Fibroblast of skin of abdomen (primary cell): ENCODE measurements at places on chromosomes 5 and 9.
A peak's percentile ranks its signal among the peaks of the same experiment; 100 is the strongest.

GRCh38 chr5:57441557-57441956, 41.1 kb downstream of the ACTBL2 start:
- peak; percentile 98 for DNase-seq

DNA sequence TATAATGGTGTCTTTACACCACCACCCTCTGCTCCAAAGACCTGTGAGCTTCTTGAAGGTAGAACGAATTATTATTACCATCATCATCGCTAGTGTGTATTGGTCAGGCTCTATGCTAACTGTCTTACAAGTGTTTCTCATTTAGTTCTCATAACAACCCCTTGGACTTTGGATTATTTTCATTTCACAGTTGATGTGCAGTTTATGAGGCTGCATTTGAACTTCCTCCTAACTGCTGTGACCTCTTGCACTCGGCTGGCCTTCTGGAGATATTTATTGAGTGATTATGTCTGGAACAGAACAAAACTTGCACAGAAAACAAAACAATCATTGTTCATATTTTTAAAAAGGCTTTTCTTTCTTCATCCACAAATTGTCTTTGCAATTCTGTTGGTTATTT, 306.3 kb upstream of the SGCD start:
- DNase-seq: no peak

DNA sequence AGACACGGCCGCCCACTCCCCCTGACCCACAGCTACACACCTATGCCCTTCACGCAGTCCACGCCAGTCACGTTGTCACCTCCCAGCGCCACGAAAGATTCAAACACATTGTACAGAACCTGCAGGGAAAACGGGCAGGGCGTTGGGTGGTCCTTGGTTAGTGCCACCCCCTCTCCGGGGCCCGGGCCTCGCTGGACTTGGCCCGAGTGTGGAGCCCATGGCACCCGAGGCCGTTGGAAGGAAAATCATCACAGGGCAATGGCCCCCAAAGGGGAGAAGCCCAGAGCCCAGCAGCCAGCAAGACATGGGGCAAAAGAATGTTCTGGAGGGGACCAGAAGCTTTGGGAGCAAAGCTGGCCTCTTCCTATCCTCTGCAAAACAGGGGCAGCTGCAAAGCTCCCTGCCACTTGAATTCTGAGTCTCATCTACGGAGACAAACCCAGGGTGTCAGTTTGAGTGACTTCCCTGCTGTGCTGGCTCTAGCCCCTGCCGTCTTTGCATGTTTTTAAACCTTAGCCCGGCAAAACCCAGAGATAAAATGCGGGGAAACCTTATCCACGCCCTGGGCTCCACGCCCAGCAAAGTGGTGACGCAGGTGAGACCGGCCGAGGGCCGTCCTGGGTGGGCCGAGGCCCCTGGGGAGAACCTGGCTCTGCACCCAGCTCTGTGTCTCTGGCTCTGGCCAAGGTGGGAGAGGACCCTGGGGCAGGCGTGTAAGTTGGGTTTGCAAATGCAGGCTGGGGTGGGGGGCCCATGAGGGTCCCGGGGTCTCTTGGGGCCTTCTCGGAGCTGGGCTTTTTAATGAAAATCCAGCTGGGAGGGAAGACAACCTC, 38.9 kb downstream of the SLC9A3 start:
- no peak for DNase-seq

DNA sequence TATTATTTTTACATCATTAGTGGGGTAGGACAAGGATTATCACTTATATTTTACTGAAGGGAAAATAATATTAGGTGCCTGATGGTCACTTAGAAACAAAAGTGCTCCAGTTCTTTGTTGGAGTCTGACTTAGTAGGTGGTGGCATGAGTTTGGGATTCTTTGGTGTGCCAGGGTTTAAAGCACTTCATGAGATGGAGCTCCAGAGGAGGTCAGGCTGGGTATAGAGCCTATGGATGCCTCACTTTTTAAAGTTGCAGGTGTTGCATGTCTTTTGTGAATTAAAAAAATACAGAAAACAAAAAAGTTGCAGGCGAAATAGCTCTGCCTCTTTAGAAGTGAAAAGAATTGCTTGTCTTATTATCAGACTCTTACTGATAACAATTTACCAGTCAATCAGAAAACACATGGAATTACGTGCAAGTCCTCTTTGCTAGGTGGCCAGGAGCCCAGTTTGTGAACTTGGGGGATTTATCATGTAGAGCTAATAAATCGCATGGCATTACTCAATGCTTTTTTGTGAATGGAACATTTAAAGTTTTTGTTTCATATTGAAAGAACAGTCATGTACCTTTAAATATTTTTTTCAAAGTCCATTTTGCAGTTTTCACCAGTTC, 1.6 kb downstream of the ITK start:
- DNase-seq: no peak

DNA sequence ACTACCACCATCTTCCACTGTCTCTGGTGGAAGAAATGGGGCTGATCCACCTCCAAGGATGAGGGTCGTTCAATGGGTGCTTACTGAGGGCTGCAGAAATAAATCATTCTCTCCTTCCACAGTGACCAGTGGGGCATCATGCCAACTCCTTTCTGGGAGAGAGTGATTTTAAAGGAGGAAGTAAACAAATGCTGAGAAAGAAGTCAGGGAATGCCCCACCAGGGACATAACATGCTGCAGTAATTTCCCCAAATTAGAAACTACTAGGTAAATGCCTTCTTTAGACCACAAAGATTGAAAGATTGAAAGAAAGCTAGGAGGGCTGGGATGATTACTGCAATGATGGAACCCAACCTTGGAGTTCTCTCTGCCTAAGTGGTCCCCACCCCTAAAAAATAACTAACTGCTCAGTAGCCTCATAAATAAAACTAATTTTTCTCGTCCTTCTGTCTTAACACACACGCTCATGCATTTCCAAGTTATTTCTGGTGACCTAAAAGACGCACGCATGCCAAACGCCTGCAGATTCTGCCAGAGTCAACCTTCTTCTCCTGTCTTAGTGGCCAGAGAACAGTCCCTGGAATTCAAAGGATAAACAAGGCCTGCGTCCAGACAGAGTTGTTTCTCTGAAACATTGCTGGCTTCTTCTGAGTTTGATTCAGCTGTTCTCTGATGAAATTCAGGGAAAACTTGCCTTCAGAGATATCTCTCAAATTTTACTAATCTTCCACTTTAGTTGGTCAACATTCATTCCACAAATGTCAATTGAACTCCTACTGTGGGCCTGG, 250.0 kb downstream of the NR3C1 start:
- DNase-seq: peak; percentile 81

- DNase-seq: peak; percentile 40
Measured at GRCh38 chr5:6436715-6437331, 11.8 kb upstream of the UBE2QL1 start.

DNA sequence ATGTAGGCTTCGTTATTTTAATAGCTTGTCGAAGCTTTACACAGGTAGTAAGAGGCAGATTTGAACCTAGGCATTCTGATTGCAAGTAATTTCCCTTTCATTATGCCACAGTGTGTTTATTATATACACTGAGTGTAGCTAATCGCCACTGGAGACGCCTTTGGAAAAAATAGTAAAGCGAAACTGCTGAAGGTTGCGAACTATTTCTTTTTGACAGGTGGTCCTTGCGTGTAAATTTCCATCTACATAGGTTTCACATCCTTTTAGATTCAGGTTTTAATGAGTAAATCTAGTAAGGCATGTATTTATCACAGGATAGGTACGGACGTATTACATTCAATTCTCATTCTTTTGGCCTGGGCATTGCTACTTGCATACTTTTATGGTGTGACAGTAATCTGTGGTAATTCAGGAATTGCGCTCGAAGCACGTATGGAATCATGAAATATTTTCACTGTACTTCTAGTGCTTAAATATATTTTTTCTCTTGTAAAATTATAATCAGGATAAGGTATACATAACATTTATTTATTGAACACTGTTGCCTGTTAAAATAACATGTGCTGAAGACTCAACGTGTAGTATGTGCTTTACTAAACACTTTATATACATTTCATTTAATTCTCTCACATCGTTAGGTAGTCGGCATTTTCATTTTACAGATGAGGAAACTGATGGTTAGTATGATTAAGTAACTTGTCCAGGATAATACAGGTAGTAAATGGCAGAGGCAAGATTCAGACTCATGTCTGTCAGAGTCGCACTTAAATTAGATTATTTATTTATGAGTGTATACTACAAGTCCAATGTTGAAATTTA, 1.8 kb downstream of the MARCHF6 start:
- DNase-seq: peak; percentile 79

DNA sequence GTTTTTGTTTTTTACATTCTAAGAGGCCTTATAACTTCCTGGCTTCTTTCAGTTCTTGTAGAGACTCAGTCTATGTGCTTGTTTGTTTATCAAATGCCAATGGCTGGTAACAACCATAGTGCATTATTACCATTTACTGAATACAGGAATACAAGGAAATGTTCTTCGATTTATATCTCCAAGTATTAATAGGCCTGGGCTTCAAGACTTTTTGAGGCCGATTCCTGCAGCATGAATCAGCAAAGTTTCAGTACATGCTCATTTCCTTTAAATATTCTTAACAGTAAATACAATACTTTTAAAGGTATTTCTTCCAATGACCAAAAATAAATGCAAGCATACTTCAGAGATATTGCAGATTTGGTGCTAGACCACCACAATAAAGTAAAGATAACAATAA, 535.3 kb downstream of the EFNA5 start:
- peak; percentile 48 for DNase-seq

DNA sequence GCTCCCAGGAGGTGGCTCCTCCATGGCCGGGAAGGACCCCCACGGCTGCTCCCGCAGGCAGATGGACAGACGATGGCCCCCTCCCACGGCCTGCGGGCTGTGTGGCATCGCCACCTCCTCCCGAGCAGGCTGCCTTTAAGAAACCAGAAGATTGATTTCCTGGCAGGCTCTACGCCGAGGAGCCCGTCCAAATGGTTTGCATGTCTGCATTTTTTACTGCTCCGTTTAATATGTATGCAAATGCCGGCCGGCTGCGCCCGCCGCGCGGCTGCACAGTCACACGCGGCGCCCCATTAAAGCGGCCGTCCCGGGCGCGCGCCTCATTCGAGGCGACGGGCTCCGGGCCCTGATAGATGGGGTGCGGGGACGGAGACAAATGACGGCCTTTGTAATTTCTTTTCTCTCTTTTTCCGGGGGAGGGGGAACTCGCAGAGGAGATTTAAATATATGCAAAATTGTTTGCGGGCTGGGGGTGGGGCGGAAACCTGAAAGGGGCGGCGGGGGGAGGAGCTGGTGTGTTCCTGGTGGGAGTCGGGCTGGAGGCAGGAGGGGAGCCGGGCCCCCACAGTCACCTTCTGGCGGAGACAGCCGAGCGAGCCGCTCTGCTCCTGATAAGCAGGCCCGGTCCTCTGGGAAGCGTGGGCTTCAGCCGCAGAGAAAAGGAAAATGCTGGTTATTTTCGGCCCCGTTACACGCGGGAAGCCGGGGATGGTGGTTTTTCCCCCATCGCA, 158.7 kb upstream of the IER5L start:
- peak; percentile 86 for DNase-seq

- no peak for DNase-seq
Measured at GRCh38 chr5:88746438-88746882, 136.5 kb downstream of the MEF2C start.

- DNase-seq: peak; percentile 44
Measured at GRCh38 chr5:148858547-148858946, 32.1 kb downstream of the ADRB2 start.

GRCh38 chr5:143376911-143377813, 26.3 kb downstream of the NR3C1 start:
- peak; percentile 71 for DNase-seq

- DNase-seq: peak; percentile 45
Measured at GRCh38 chr9:92600462-92601261, 64.9 kb upstream of the ECM2 start.

DNA sequence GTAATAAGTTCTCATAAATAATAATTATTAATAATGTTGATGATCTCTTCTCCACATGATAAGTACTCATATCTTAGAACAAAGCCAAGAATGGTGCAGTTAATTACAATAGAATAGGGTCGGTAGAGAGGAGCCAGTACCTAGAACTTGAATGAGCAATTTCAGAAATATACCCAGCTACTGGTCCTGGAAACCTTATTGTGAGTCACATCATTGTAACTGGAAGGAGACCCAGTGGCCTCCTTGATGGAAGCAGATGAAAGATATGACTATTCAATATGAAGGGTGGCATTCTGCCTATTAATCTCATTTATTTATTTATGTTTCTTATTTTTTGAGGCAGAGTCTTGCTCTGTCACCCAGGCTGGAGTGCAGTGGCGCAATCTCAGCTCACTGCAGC, 37.7 kb upstream of the SHOC1 start:
- no peak for DNase-seq

- DNase-seq: peak; percentile 46
Measured at GRCh38 chr9:132878695-132879456, at the start of gene SPACA9. Gene SPACA9, plus strand, starts transcription at chr9:132878898. Its CDS starts 5,050 bp downstream, at chr9:132883948.

- DNase-seq: no peak
Measured at GRCh38 chr5:150109921-150110320, 23.6 kb upstream of the CSF1R start.

DNA sequence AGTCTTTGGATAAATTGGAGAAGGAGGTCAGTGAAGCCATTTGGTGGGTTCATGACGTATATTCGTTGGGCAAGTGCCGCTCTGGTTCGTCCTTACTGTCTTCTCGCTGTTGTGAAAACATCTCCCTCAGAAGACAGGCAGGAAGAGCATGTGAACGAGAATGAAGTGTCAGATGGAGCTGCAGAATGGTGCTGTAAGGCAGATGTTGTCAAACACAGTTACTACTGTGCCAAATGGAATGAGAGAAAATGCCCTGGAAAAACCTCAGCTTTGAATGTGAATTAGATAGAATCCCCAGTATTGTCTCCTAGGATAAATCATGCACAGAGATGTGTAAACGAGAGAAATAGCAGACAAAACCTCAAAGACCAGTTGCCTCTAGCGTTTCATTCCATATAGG, 121.5 kb downstream of the CAMK4 start:
- peak; percentile 29 for DNase-seq

DNA sequence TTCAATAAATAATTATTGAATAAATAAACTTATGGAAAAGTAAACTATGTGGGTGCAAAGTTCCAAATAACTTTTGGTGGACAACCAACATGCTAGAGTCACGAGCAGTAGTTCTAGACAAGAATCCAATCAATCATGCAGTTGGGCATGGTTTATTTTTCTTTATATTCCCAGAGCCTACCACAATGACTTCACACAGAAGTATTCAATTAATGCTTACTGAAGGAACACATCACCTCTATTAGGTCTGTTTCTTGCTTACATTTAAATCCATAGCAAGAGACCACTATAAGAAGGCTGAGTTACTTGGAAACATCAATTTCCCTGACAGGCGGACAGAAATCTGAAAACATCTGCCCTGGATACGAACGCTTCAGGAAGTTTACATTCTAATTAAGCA, 214.2 kb downstream of the TMEM232 start:
- peak; percentile 45 for DNase-seq
